ENCODE measurements at places on chromosomes 2 and 18. TPM values are rescaled to one million over a fixed set of nuclear protein-coding genes. Genes with fewer than 3 reads are reported as not detected.

- no peak for DNase-seq
Measured at GRCh38 chr2:173903601-173904394, 61.4 kb downstream of the SP3 start.

- no peak for DNase-seq
Measured at GRCh38 chr18:58025733-58026132, 18.3 kb upstream of the NEDD4L start.

GRCh38 chr18:8322486-8322885 is 286.8 kb upstream of the RAB12 start:
- no peak for DNase-seq

GRCh38 chr2:153072077-153072476 is 353.7 kb downstream of the ARL6IP6 start:
- no peak for DNase-seq

DNA sequence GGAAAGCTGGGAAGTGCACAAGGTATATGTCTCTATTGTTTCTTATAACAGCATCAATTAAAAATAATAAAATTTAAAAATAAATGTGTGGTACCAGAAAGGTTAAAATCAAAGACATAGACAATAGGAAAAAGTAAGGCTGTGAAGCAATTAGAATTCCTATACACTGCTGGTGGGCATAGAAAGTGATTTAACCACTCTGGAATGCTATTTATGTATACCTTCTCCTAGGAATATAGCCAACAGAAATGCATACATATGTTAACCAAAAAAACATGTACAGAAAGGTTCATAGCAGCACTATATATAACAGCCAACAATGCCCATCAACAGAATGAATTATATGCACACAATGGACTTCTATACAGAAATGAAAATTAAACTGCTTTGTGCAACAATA is 43.0 kb downstream of the WDSUB1 start:
- no peak for DNase-seq

DNA sequence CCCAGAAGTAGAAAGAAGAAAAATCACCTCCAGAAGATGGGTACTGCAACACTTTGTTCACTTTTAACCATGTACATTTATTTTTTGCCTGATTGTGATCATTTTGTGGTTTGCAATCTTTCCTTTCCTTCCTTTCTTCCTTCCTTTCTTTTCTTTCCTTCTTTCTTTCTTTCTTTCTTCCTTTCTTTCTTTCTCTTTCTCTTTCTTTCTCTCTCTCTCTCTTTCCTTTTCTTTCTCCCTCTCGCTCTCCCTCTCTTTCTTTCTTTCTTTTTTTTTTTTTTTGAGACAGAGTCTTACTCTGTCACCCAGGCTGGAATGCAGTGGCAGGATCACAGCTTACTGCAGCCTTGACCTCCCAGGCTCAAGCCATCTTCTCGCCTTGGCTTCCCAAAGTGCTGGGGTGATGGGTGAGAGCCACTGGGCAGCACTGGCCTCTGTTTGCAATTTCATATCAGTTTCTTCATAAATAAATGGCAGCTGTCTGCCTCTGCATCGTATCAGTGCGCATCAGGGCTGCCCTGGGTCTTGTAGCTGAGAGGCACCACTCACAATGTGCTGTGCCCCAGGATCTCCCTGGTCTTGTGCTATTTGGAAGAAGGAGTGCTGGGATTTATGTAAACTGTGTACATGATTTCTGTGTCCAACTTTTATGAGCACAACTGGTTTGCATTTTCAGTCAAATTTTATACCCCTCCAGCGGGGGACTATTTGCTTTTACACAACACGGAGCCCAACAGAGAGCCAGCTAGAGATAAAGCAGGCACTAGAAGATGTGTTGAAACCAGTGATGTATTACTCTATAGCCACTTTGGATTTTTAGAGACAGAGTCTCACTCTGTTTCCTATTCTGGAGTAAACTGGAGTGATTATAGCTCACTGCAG is 6.9 kb upstream of the LIMS2 start:
- no peak for DNase-seq

- no peak for DNase-seq
Measured at GRCh38 chr18:10518595-10519255, 7.1 kb upstream of the NAPG start.

- peak; percentile 69 for DNase-seq
Measured at GRCh38 chr2:216315802-216316603, 56.3 kb downstream of the MARCHF4 start.

DNA sequence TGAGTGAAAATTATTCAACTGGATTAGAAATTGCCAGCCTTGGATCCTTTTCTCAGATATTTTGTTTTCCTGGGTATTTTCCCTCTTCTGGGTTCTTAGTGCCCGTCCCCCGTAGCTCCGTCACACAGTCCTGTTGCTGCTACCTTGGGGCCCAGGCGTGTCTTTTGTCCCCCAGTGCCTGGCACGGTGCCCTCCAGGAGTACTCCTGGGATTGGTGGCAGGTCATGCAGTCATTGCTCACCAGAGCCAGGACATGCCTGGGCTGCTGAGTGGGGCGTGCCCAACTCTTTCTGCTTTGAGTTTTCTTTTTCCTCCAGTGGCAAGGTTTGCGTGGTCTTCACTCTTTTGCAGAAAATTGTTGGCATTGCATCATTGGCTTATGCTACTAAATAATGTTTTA is 275.2 kb downstream of the AGAP1 start:
- DNase-seq, result no peak

- DNase-seq, result no peak
Measured at GRCh38 chr2:15779381-15780041, 160.8 kb upstream of the MYCN start.

DNA sequence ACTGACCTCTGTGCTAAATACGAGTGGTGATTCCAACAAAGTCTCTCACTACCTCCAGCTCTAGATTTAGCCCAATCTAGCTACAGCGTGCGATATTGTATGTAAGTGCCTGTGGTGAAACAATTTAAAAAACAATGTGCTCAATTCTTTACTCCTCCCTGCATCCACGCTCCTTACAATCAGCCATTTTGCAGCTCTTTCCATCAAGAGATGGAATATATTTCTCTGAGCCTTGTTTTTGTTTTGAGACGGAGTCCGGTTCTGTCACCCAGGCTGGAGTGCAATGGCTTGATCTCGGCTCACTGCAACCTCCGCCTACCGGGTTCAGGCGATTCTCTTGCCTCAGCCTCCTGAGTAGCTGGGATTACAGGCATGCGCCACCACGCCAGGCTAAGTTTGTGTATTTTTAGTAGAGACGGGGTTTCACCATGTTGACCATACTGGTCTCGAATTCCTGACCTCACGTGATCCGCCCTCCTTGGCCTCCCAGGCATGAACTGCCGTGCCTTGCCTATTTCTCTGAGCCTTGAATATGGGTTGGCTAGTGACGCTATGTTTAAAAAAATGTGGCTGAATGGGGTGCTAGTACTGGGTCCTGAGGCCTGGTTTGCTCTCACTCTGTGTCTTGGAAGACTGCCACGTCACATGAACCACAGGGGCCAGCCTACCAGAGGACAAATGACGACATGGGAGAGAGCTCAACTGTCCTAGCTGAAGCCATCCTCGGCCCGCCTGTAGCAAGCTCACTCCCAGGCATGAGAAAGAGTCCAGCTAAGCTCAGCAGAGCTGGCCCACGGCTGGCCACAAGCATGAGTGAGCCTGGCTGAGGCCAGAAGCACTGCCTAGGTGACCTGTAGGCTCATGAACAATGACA is 14.8 kb downstream of the WDFY1 start:
- DNase-seq, result no peak

- DNase-seq, result no peak
Measured at GRCh38 chr2:197309691-197310231, 819 bp downstream of the ANKRD44 start.

- no peak for DNase-seq
Measured at GRCh38 chr18:77052983-77053309, 79.6 kb downstream of the MBP start.

GRCh38 chr2:107777974-107778373 is 48.7 kb upstream of the RGPD4 start:
- DNase-seq, result no peak

DNA sequence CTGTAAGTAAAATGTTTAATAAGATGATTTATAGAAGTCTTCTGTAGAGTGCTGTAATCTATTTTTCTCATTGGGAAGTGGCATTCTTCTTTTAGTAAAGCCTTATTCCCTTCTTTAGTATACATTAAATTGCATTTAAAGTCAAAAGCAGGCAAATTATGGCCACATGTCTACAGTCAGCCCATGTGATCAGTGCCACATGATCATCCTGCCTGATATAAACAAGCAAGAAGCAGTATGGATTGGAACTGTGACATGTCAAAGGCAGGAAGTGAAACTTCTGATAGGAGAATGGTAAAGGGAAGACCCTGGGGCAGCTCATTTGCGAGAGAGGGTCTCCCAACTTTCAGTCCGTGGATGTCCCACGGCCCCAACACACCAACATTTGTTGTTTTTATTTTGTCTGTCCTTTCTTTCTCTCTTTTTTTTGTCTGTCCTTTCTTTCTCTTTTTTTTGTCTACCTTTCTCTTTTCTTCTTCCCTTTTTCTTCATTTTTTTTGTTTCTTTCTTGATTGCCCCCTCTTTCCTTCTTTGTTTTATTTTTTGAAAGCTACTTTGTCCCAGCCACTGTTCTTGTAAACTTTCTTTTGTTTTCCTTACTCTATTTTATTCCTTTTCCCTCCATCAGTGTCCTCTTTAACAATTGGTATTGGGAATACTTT is 154.9 kb downstream of the DTNA start:
- no peak for DNase-seq

- no peak for DNase-seq
Measured at GRCh38 chr2:131567891-131568290, 40.2 kb downstream of the CCDC74A start.

DNA sequence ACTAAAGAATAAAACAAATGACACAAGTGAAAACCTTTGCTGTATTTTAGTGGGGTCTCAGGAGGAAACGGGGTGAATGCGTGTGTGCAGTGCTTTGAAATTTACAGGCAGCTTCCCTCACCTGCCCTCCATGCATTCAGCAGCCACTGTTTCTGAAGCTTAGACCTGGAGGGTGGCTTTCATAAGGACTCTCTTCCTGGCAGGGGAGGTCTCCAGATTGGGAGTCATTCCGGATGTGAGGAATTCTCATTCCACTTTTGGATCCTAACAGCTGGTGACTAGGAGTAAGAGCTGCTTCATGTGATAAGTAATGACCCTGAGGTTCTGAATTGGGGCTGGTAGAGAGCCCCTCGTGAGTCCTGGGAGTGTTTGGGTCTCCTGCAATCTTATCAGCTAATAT is 192.5 kb downstream of the SH3BP4 start:
- no peak for DNase-seq

The RGPD5 gene
- polyA plus RNA-seq, result 8.0 TPM

The VIT gene
- 38.0 TPM for polyA plus RNA-seq

The KCMF1 gene
- polyA plus RNA-seq, result 83.3 TPM

The UGT1A8 gene
- polyA plus RNA-seq, result not detected

The IL1RL1 gene
- not detected for polyA plus RNA-seq

The MROH2A gene
- not detected for polyA plus RNA-seq

The UPP2 gene
- polyA plus RNA-seq, result not detected

The ANKRD30BL gene
- not detected for polyA plus RNA-seq

The BMP10 gene
- polyA plus RNA-seq, result not detected

The SCN9A gene
- 38.8 TPM for polyA plus RNA-seq

All from BJ (cell line).